ENCODE measurements at places on chromosomes 11 and 22.

- DNase-seq = no peak
Measured at GRCh38 chr22:47196881-47197772, 434.7 kb downstream of the TBC1D22A start.

GRCh38 chr11:46914363-46914762 is 4.0 kb downstream of the LRP4 start:
- no peak for DNase-seq

DNA sequence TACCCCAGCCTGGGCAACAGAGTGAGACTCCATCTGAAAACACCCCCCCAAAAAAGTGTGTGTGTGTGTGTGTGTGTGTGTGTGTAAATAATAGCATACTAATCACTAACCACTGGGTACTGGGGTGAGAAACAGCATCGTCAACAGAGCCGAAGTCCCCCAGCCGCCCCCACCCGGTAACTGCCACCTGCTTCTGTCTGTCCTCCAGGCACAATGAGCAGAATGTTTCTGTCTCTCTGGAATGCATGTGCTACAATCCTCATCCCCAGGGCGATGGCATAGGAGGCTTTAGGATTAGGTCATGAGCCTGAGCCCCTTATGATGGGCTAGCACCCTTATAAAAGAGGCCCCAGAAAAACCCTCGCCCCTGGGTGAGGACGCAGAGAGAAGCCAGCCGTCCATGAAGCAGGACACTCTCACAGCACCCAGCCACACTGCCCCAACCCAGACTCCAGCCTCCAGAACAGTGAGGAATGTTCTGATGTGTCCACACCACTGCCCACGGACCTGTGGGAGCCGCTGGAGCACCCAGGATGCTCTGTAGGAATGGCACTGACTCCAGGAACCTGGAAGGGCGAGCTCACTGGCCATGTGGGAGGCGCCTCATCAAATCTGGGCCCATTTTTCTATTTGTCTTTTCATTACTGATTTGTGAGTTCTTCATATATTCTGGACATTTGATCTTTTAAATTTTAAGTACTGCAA is 9.9 kb downstream of the TTLL8 start:
- no peak for DNase-seq

DNA sequence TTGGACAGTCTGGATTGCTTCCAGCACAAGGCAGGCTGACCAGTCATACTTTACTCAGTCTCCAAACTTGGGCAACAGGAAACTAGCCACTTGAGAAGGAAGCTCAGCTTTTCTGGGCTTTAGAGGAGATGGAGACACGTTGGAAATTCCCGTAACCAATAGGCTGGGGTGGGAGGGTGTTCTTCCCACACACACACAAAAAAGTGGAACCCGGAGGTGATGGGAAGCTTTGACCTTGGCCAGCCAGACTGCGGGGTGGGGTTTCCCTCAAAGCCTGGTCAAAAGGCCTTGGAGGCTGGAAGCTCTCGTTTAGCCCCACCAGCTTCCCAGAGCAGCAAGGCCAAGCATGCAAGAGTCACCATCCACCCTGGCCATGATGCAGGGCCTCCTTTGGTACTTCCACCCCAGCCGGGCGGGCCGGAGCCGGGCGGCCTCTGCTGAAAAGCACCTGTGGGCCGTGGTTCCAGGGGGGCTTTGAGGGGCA is 126.2 kb downstream of the BCR start:
- DNase-seq = no peak
